ENCODE measurements at places on chromosomes 11 and 22.

DNA sequence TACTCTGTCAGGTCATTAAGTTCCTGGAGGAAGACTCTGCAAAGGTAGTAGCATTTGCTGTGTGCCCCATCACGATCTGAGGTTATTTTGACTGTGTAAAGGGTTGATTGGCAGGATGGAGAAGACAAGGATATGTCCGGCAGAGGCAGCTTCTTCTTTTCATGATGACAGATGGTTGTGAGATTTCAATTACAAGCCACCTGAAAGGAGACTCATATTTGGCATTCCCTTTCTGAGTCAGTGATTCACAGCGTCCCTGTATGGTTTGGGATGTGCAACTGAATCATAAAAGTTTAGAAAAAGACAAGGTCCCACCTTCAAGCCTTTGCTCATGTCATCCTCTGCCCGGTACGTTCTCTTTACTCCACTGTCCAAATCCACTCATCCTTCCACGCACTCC lies 113.4 kb downstream of the MTNR1B start:
- DNase-seq, result no peak

GRCh38 chr11:123193742-123194141 lies 1.3 kb downstream of the CLMP start:
- DNase-seq, result no peak

GRCh38 chr11:133149698-133150097 lies 382.6 kb downstream of the OPCML start:
- no peak for DNase-seq

- no peak for DNase-seq
Observed at GRCh38 chr22:31492151-31492550, 2.5 kb upstream of the EIF4ENIF1 start.

DNA sequence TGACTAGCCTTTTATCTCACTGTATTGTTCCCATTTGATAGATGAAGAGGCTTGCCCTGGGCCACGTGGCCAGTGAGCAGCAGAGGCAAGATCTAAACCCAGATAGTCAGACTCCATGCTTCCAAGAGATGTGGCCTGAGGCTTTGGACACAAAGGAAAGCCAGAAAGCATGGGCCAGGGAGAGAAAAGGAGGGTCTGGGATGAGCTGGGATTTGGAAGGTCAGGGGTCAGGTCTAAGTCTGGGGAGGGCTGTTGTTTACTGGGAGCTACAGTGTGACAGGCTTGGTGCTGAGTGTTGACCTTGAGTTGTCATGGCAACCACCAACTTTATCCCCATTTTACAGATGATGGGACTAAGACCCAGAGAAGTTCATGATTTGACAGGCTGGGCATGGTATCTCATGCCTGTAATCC lies 2.1 kb downstream of the SLC35E4 start:
- no peak for DNase-seq

- no peak for DNase-seq
Observed at GRCh38 chr22:44329179-44329796, 16.5 kb upstream of the SHISAL1 start.

DNA sequence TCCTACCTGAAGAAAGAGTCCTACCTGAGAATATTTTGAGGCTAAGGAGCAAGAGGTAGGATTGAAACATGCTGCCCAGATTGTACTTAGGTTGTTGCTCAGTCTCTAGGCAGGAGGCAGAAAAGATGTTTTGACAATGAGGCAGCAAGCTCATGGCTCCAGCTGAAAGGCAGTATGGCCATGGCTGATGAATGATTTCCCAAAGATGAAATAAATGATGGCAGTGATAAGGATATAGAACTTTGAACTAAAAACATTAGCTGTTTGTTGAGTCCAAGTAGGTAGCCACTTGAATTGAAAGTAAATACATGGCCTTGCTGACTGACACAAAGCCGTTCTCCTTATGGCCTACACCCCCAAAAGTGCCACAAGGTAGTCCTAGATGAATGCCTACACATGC lies 6.8 kb upstream of the NEU3 start:
- DNase-seq, result no peak

DNA sequence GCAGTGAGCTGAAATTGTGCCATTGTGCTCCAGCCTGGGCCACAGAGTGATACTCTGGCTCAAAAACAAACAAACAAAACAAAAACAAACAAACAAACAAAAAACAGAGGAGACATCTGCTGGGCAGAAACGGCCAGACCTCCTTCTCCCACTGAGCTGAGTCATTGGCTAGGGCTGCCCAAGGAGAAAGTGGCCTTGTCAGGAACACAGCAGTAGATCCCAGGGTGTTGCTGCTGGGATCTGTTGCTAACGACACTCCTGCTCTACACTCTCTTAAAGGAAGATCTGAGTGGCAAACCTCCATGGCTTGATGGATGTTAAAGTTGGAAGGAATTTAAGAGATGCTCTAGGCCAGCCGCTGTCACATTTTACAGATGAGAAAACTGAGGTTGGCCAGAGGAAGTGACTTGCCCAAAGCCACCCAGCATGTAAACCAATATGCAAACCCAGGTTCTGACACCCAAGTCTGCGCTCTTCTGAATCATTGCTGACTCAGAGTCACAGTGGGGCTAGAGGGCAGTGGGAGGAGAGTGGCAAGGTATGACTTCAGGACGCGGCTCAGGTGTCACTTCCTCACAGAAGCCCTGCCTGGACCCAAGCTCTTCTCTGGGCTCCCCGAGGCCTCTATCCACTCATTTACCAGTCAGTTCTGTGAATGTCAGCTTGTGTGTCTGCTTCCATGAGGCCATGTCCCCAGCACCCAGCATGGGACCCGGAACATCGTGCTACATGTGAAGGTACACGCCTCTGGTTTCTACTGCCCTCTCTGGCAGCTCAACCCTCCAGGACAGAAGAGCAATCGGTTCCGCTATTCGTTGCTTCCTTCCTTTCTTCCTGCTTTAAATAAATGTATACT lies 11.3 kb upstream of the GDPD5 start:
- DNase-seq, result no peak

- DNase-seq, result no peak
Observed at GRCh38 chr11:13984616-13985450, 22.3 kb downstream of the SPON1 start.

DNA sequence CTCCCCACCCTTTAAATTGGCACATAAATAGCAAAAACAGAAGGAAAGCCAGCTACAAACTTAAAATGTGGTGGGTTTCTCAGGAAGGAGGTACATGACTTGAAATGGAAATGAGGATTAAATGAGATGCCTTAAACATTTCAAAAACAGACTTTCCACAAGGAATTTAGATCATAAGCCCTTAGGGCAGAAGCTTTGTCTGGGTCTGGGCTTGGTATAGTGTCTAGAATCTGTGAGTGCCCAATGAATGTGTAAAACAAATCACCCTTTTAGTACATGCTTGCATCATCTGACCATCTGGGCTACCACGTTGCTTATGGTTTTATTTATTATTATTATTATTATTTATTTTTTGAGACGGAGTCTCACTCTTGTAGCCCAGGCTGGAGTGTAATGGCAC lies 37.1 kb upstream of the CREB3L1 start:
- no peak for DNase-seq

- no peak for DNase-seq
Observed at GRCh38 chr22:38230108-38230825, 28.5 kb downstream of the MAFF start.

DNA sequence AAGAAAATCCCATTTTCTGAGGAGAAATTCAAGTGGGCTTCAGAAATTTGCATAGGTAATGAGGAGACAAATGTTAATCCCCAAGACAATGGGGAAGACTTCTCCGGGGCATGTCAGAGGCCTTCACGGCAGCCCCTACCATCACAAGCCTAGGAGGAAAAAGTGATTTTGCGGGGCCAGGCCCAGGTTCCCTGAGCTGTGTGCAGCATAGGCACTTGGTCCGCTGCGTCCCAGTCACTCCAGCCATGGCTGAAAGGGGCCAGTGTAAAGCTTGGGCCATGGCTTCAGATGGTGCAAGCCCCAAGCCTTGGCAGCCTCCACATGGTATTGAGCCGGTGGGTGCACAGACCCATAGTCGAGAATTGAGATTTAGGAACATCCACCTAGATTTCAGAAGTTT lies 570.7 kb downstream of the KCNA4 start:
- no peak for DNase-seq

DNA sequence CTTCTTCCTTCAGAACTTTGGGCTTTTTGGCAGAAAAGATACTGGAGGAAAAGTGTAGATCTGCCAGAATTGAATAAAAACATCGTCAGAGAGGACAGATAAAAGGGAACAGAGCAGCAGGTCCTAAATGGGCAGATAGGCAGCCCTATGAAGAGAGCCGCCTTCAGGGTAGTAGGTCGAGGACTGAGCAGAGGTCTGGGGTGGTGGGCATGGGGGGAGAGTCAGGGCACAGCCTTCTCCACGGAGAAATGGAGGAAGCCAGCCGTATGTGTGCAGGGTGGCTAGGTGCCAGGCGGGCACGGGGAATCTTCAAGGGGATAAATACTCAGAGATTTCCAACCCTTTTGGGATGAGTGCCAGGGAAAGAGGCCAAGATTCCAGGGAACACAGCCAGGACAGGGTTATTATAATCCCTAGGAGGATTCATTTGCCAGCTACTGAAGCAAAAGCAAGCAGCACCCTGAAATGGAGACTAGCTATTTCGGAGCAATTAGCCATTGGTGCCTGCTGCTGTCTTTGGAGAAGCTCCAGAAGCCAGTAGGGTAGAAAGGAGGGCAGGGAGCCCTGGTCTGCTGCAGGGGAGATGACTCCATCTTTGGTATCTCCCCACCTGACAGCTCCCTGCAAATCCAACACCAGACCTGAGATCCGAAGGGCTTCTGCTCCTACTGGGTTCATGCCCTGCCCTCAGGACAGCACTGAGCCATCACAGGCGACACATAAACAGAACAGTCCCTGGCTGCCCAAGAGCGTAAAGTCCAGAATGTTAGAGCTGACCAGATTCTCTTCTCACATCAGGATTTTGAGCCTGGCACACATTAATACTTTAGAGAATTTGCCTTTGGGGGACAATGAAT lies 174.5 kb upstream of the NTM start:
- no peak for DNase-seq

- no peak for DNase-seq
Observed at GRCh38 chr22:41526830-41527799, 17.2 kb downstream of the POLR3H start.

GRCh38 chr11:3907590-3907989 lies 52.1 kb downstream of the STIM1 start:
- no peak for DNase-seq

DNA sequence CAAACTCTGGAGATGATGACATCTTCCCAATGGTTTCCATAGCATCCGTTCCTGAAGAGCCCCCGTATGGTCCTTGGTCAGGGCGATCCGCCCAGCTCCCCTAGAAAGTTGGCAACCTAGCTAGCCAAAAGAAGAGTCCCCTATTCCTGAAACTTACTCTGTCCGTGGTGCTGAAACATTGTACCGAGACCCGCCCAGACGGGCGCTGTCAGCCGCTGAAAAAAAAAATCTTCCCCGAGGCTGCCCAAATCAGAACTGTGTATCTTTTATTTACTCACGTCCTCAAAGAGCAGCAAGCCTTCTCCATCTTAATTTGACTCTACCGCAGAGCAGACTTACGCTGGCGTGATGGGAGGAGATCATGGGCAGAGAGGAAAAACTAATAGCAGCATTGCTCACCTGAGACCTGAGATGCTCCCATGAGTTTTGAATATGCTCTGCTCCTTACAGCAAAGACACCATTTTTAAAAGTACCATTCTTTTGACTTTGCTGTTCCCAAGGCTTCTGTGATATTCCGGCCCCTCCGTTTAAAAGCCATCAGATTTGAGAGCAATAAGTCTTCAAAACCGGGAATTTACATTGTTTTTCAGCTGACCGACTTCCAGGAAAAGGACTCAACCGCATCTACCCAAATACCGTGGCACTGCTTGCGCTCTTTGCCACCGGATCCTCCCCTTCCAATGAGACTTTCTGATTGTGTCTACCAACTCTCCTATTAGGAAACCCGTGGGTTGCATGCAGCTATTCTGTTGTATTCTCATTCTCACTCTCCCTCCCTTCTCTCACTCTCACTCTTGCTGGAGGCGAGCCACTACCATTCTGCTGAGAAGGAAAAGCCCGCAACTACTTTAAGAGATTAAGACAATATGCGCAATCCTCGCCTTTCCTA lies at the start of gene SLC17A6:
SLC17A6 (plus strand) TSS at position 786 of the 890 bp plus-strand sequence. CDS start 153 bp downstream, outside the sequence.
- DNase-seq, result no peak

DNA sequence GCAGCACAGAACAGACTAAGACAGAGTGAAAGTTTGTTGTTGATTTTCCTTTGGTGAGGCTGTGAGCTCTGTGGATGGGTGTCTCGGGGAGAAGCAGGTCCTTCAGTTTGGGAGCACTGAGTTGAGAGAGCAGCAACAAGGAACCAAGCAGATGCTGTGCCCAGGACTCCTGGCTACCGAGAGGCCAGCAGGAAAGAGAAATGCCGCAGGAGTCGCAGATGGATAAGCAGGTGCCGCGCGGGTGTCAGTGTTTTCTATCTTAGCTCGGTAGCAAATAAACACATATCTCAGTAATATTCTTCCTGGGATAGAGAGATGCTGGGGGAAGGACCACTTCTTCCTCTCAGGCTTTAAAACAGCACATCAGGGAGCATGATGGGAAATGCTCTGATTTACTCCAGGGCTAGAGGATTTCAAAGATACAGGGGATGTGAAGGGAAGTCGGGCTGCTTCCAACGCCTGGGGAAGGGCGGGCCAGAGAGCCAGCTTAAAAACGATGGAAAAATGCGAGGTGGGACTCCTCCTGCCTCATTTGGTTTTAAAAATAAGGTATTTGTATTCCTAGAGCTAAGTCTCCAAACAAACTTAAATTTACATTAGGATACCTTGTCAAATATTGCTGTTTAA lies 470.7 kb upstream of the B3GAT1 start:
- peak; percentile 58 for DNase-seq

- DNase-seq, result no peak
Observed at GRCh38 chr11:114912826-114913225, 234.5 kb downstream of the NXPE2 start.

DNA sequence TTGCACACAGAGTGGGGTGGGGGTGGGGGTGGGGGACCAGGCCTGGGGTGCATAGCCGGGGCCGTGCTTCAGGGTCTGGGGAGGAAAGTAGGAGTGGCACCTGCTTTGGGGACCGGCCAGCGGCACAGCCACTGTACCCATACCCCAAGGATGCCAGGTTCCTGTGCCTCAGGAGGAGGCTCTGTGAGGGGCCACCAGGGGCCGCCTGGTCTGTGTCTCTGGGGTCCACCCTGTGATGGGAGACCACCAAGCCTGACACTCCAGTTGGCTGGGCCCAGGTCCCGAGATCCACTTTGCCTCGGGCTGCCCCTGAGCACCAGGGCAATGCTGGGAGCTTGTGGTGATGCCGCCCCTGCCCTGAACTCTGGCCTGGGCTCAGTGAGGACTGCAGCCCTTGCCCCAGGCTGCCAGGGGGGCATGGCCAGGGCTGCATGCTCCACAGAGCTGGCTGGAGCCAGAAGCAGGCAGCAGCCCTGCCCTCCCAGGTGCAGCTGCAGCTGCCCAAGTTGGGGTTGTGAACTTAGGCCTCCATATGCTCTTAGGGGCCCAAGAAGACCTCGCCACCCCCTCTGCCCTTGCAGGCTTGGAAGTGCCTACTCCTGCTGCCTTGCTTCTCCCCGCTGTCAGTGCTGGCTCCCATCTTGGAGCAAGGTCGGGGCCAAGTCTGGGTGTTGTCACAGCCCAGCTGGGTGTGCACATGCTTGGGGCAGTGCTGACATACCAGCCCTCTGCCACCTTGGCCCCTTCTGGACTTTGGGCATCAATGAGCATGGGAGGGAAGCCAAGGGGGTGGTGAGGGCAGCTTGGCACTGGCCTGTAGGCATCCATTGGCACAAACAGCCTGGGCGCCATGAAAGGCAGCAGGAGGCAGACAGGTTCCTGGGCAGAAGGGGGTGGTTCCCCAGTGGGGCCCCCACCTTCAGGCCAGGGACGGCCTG lies 123.3 kb upstream of the THY1 start:
- peak; percentile 64 for DNase-seq

Measured in vagina (tissue), 2 donors.